ENCODE measurements at places on chromosomes 2 and 18. TPM values are rescaled to one million over a fixed set of nuclear protein-coding genes. Genes with fewer than 3 reads are reported as not detected.

PJVK gene
- 0.73 TPM for total RNA-seq

PROKR1 gene
- not detected for total RNA-seq

OSR1 gene
- total RNA-seq, result 32.8 TPM

EGR4 gene
- not detected for total RNA-seq

RIOK3 gene
- 59.6 TPM for total RNA-seq

All from subcutaneous preadipocyte (primary cell).